ENCODE measurements at places on chromosomes 7 and 10.

GRCh38 chr7:25093268-25093826 lies 31.7 kb downstream of the CYCS start:
- no peak for DNase-seq

DNA sequence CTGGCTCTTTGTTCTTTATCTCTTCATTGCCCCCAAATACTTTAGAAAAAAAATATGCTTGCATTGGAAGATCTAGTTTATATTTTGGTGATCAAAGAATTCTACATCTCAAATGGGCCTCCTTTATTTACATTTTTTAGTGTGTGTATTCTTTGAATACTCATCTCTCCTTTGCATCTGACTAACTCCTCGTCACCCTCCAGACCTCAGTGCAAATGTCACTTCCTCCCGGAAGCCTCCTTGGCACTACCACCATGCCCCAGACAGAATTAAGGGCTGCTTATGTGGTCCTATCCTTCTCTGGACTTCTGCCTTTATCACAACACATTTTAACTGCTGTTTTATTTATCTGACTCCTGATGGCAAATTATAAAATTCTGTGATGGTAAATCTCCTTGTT lies 52.0 kb upstream of the PPP1R3C start:
- no peak for DNase-seq

DNA sequence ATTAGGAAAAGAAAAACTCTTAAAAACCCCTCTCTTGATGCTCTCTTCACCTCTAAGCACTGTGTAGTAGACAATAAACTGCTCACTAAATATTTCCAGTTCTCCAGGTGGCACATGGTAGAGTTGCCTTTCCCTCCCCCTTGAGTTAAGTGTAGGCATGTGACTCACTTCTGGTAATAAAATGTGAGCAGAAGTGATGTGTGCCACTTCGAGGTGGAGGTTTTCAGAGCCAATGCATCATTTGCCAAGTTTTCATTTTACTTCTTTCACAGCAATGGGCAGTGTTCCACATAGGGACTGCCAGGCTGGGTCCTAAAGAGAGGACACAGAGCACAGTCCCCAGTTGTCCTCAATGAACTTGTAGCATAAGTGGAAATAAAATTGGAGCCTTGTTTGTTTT lies 131.6 kb upstream of the NPY start:
- DNase-seq, result no peak

GRCh38 chr7:70474639-70475234 lies 657.2 kb upstream of the GALNT17 start:
- no peak for DNase-seq

GRCh38 chr7:133310232-133310862 lies 57.5 kb downstream of the EXOC4 start:
- no peak for DNase-seq

DNA sequence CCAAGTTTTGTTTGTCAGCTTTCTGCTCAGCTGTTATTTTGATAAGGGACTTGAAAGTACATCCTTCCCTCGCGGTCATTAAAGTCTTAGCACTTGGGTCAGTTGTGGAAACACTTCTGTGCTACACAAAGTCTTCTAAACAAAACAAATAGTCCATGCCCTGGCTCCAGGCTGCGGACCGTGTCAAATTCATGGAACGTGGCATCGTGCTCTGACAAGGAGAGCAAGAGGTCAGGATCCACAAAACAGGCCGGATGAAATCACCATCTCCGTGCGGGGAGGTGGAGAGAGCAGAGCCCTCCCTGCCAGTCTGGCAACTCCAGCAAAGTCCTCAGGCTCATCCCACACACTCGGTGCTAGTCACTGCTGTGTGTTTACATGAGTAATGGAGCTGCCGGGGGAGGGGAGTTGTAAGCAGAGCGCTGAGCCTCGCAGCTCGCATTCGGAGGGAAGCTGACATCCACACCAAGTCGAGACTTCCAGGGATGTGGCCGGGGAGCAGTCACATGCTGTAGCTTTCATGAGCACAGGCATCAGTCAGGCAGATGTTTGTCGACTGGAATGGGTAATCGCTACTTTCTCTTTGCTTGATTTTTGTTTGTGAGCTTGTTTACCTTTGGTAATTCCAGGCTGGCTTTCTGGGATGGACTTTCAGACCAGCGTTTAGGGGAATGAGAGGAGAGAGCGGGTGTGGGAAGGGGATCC lies 147.6 kb downstream of the ARID5B start:
- DNase-seq, result peak; percentile 90

DNA sequence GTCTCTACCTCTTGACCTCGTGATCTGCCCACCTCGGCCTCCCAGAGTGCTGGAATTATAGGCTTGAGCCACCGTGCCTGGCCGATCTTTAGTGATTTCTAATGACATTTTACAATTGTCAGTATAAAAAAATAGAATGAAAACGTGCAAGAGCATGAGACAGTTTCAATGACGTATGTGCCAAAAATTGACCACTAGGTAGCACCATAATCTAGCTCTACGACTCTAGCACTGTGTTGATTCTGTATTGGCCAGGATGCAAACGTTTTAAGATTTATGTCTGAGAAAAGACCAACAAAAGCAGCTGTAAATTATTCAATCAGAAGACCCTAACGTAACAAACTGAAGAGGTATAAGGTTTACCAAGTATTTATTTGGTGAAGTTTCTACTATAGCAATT lies 25.4 kb upstream of the EXOC6 start:
- DNase-seq, result no peak

- peak; percentile 48 for DNase-seq
Observed at GRCh38 chr7:36280840-36281812, 108.5 kb upstream of the ANLN start.

DNA sequence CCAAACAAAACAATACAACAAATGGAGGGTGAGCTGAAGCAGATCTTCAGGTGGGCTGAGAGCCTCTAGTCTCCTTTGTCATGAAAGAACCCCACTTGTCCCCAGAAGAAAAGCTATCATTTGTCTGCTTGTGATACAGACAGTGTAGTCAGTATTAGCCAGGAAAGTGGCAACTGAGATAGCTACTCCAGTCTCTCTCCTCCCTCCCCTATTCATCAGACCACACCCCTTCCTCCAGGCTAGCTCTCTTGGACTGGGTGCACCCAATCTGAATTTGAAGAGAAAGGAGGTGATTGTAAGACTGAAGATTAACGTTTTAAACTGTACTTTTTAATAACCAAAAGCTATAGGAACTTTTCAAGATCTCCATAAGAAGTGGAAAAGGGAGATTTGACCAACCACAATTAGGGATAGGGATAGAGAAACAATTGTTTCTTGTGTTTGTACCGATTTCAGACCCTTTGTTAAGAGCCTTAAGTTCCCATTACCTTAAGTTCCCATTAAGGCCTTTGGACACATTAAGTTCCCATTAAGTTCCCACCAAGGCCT lies 14.1 kb downstream of the BMPR1A start:
- DNase-seq, result no peak

GRCh38 chr10:93186653-93187052 lies 113.0 kb downstream of the CYP26A1 start:
- DNase-seq, result no peak

GRCh38 chr7:2785071-2785500 lies 59.0 kb downstream of the GNA12 start:
- no peak for DNase-seq

DNA sequence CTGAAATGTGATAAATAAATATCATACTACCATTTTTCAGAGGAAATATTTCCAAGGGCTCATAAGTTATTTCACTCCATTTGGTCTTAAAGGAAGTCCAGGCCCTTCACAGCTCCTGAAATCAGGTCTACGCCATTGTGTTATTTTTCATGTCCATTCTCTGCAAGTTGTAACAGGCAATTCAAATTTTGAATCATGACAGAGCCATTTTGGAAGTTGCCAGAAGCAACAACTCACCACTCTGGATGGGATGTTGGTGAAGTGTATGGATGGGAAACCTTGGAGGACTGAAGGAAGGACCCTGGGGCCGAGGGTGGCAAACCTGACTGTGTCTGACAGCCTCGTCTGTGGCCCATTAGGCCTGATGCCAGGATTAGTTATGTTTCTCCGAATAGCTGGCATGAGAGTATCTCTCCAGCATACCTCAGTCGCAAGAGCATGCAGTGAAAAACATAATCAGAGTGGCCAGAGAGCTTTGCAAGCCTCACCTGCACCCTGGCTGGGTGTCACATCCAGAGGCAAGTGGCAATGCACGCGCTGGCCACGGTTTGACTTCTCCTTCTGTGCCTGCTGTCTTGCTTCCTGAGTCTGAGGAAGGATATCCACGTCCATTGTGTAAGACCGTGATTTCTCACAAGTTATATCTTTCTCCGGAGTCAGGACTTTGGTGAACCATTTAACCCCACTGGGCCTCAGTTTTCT lies 87.1 kb downstream of the NRP1 start:
- no peak for DNase-seq

GRCh38 chr7:127256041-127256725 lies 3.4 kb upstream of the GRM8 start:
- DNase-seq, result no peak

DNA sequence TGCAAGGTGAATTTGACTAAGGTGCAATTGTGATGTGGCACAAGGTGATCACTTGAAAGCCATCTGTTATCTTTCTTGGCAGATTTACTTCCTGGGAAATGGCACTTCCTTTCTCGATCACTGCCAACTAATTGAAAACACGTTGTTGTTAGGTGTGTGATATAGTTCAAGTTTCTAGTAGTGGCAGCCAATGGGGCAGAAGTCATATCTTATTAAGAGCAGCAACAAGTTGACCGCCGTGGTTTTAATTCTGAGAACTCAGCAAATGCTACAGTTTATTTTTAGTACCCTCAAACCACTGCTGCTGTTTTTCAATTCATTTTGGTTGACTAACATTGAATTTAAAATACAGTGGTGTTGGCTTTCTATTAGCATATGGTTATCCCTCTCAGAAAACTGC lies 1.6 kb downstream of the CHN2 start:
- DNase-seq, result no peak

DNA sequence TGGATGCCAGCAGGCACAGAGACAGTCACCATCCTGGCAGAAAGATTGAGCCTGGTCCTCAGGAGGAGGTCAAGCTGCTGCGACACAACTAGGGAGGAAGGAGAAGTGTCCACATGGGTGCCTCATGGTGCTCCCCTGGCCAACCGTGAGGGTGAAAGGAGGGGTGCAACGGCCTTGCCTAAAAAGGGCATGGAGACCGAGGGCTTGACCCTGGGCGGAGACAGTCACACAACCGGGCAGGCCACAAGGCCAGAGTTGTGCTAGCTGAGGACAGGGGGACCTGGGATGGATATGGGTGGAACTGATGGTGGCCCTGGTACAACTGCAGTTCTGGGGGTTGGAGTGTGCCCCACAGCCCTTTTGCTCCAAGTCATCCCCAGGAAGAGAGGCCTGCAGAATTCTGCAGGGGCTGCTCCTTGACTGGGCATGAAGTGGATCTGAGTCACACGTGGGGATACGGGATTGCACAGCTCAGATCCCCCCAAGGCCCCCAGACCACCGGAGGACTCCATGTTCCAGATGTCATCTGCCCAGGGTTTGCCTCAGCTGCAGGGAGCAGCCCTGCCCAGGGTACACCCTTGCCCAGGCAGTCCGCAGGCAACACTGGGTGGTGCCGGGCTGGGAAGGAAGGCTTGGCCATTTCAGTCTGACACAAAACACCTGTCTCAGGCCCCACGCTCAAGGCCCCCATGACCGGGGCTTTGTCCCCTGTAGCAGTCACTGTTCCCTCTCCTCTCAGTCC lies 602.3 kb upstream of the MGMT start:
- DNase-seq, result no peak

DNA sequence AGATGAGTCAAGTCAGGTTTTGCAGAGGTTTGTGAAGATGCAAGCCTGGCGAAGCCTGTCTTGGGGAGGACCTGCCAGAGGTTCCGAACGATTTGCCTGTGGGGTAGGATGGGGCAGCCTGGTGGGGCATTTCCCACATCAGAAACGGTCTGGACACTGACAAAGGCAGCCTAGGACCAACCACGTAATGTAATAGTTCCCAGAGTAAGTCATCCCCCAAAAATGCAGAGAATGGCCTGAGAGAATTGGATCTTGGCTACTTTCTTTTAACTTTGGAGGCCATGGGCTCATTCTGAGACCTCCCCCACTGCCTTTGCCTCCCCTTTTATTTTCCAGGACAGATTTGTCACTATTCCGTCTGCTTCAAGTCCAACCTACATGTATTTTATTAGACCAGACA lies 168.9 kb upstream of the SH2B2 start:
- no peak for DNase-seq

DNA sequence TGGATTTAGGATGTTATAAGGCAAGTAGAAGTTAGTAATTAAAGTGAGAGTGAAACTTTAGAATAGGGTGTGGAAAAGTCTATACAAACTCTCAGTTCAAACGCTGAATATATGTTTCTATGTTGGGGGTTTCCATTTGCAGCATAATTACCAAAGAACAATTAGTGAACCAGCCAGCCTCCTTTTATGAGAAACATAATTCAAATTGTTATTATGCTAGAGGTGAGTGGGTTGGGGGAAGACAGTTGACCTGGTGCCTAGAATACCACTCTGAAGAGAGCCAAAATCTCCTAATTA lies 435.8 kb downstream of the MDFIC start:
- DNase-seq, result no peak

GRCh38 chr10:6647811-6648526 lies 67.9 kb upstream of the PRKCQ start:
- peak; percentile 23 for DNase-seq

- no peak for DNase-seq
Observed at GRCh38 chr10:124705381-124705740, 38.8 kb downstream of the FAM53B start.

DNA sequence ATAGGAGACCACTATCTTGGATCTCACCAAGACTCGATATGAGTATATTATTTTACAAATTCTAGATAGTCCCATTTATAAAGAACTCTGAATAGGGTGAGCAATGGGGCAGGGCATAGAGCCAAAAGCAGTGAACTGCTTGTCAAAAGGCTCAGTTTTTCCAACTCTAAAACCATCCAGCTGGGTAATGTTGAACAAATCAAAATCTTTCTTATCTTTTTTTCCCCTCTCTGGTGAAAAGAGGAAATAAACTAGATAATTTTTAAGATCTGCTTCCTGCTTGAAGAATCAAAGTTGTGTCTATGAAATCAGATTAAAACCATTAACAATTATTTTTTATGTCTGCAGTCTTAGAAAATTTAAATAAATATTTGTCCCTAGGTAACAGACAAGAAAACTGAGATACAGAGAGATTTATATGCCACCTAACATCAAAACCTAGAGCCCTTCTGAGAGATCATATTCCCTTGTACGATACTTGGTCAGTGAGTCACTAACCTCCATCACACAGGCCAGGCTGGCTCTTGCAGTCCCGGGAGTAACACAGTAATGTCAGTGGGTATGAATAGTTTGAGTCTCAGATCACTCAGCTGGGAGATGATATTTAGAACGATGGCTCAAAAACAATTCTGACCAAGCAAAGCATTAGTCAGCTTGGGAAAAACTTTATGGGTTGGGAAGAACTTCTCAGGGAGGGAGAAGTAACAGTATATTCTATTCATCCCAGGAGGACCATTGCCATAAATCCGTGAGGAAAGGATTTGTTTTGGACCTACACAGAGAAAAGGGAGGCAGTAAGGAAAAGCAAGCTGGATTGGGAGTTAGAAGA lies 178.8 kb downstream of the REEP3 start:
- DNase-seq, result no peak

- peak; percentile 15 for DNase-seq
Observed at GRCh38 chr7:25098096-25099046, 26.7 kb downstream of the CYCS start.
